Aorta (tissue), 5 donors: ENCODE measurements at places on chromosomes 16 and 17. TPM values are rescaled to one million over a fixed set of nuclear protein-coding genes. Genes with fewer than 3 reads are reported as not detected.

Gene NPIPA2
- total RNA-seq: 12.7 TPM

DNA sequence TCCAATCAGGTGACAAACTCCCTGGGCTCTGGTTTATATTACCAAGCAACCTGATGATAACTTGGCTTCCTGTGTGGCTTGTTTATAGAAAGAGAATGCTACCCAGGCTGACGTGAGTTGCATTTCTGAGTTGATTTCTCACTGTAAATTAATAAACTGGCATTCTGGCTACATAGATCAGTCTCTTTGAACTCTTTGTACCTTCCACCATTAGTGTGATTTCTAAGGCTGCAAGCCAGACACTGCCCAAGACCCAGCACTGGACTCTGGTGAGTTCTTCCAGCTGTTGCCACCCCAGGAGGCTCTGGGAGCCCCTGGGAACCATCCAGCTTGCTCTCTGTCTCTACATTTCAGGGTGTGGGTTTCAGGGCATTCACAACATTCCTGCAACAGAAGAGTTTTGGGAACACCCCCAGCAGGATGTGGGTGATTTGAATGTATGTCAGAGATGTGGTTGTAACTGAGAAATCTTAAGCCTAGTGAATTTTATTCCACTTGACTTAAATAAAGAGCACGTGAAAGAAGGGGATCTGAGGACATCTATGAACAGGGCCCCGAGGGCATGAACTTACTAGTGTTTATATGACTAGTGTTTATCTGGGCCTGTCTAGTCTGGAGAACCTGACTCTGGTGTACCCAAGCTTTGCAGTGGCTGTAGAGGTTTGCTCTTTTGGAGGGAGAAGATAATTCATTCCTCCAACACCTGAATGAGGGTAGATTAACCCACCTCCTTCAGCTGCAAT is 30.3 kb upstream of the LRRC37A start:
- no peak for DNase-seq

Gene SLFN14
- total RNA-seq: not detected

GRCh38 chr16:77873066-77873465 is 84.7 kb downstream of the VAT1L start:
- no peak for DNase-seq
